ENCODE measurements at places on chromosomes 2 and 18.

- ATAC-seq = no peak
These were observed 271.0 kb downstream of the NEDD4L start for GRCh38 chr18:58315041-58315440.

DNA sequence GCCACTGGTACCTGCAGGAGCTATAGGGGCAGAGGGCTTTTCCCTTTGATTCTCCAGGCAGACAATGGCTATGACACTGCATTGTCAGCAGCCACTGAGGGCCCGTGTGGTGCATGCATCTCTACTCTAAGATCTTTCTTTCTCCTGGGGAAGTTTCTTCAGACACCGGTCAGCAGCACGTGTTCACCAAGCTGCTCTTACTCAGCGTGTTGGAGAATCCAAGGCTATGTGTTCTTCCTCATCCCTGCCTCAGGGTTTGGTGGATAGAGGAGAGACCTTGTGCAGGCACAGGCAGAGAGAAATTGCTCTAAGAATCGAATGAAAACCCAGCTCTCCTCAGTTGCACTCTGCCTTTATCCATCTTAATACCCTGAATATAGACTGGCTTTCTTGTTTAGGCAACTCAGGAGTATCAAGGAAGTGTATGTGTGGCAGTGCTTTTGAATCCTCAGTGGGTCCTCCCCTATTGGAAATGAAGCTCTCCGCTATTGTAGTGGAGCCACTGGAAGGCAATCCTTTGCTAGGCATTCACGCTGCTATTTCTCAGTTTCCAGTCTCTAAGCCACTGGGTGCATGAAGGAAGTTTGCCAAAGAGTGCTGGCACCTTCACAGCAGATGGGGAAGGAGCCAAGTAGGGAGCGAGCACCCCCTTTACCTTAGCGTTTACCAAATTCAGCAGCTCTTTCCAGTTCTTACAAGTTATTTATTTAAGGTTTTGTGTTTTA is 86.9 kb upstream of the EML6 start:
- ATAC-seq = no peak

DNA sequence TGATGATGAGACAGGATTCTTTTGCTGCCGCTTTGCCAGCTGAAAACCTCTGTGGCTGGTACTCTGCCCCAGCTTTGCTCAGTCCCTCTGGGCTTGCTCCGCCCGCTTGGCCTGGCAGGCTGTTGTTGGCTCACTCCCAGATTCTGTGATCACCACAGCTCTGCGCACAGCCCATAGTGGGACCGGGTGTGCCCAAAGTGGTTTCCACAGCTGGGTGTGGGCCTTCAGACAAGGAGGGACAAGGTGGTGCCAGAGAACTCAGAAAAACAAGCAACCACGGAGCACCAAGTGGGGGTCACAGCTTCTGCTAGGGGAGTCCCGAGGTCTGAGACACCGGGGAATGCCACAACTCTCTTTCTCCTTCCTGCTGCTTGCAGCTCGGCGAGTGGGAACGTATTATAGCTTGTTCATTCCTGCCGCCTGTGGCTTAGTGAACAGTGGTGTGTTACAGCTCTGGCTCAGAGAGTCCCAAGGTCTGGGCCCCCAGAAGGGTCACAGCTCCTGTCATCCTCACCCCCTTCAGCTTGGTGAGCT is 9.2 kb upstream of the KYNU start:
- ATAC-seq = no peak

- no peak for ATAC-seq
These were observed 43.0 kb upstream of the CHMP1B start for GRCh38 chr18:11808001-11808855.

DNA sequence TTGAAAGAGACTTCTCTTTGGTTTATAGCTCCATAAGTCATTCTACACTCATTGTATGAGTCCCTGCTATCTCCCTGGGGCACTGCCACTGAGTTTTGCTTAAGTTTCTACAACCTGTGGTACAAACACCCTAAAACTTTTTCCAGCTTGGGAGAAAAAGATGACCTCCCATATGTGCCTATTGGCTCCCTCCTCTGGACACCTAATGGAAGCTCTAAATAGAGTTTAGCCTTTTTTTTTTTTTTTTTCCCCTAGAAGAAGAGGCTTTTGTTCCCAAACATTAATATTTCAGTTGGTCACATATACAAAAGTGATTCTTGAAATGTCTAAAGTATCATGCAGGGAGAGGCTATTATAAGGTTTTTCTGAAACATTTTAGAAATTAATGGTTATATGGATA is 547.2 kb upstream of the TMEFF2 start:
- ATAC-seq = no peak

DNA sequence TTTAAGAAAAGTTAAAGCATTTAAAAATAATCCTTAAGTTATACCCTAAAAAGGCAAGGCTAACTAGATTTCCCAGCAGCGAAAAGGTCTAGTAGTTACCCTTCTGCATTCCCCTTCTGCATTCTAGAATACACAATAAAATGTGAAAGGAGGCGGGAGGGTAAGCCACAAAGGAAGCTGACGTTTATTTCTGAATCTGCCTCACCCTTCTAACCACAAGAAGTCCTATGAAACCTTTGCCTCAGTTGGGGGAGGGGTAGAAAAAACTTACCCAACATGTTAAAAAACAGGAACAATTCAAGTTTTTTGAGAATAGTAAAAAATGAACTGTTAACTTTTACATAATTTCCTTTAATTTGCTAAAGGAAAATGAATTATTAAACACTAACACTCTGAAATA is 11.3 kb downstream of the STK17B start:
- peak; percentile 43 for ATAC-seq

- no peak for ATAC-seq
These were observed 11.8 kb downstream of the SERPINB8 start for GRCh38 chr18:63981719-63982118.

DNA sequence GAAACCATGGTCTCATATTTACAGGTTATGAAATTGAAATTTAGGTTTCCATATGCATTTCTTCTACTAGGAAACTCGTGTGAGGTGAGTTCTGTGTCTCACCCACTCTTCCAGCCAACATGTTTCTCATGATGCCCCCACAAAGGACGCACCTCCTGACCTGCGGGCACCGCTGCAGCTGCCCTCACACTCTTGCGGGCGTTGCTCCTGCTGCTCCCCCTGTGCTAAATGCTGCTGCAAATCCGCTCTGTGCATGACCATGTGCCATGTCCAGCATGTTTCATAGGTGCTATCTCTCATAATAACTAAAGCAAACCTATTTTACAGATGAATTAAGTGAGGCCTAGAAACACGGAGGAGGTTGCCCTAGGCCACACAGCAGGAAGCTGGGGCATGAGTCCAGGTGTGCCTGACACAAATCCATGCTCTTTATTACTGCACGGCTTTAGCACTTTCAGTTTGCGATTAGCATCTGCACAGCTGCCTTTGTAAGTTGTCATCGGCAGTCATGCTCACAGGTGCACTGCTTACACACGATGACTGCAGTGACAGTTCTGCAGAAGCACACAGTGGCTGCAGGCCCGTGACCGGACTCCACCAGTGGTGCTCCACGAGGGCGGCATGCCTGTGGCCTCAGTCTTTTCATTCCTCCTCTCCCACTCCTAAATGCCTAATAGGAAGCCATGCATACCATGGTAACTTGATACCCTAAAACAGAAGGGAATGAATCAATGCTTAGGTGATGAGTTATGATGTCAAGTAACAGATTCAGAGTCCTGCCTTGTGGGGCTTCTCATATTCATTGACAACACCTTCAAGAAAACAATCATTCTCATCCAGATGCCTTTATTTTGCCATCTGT is 14.9 kb upstream of the GALR1 start:
- ATAC-seq = no peak

- ATAC-seq = no peak
These were observed 254.3 kb downstream of the METTL4 start for GRCh38 chr18:2316751-2317696.
